ENCODE measurements at places on chromosomes 13 and 19.
A peak's percentile ranks its signal among the peaks of the same experiment; 100 is the strongest.

DNA sequence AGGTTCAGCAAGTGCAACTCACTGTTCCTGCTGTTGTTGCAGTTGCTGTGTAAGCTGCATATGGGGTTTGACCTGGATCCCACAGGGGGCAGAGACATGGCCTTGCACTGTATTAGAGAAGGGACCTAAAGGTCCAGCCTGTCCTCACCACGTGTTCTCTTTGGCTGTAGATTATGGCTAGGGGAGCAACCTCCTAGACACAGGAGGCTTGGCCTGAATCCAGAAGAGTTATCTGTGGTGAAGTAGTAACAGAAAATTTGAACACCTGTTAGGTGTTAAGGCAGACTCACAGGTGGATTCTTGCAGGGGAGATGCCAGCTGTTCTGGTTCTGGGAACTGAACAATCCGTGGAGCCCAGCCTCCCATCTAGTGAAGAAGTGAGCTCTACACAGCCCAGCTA is 3.4 kb upstream of the CYP4F11 start:
- DNase-seq = no peak

- peak; percentile 58 for DNase-seq
Measured at GRCh38 chr19:3073159-3073563, 10.9 kb upstream of the TLE5 start.

GRCh38 chr13:21683034-21683733 is 12.3 kb downstream of the FGF9 start:
- no peak for DNase-seq

DNA sequence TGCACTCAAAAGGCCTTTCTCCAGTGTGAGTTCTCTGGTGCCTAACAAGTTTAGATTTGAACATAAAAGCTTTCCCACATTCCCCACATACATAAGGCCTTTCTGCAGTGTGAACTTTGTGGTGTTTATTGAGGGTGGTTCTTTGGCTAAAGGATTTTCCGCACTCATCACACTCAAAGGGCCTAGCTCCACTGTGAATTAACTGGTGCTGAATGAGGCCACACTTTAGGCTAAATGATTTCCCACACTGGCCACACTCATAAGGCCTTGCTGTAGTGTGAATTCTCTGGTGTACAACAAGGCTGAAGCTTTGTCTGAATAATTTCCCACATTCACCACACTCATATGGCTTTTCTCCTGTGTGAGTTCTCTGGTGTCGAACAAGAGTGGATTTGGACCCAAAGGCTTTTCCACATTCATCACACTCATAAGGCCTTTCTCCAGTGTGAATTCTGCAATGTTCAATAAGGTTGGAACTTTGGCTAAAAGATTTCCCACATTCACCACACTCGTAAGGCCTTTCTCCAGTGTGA is 6.2 kb downstream of the ZNF416 start:
- DNase-seq = no peak

DNA sequence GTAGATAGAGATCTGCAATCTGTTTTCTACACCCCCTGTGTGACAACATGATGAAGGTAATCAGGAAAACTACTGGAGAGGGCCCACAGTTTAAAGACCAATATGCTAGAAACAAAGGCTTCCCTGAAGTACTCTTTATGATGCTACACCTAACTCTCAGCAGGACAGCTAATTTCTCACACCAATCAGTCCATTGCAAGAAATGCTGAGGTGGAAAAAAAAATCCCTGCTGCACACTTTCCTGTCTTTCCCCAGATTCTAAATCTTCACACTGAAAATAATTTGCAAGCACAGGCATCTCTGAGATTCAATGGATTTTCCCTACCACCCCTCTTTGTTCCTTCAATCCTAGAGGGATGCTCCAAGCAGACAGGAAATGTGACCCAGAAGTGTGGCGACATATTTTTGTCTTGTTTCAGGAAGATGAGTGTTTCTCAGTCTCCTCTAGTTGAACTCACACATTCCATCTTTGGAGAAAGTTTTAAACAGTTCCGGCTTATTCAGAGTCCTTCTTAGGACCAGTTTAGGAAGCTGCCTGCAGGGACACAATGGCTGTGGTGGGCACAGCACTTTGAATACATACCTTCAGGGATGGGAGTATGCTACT is 671.6 kb downstream of the DIAPH3 start:
- no peak for DNase-seq

DNA sequence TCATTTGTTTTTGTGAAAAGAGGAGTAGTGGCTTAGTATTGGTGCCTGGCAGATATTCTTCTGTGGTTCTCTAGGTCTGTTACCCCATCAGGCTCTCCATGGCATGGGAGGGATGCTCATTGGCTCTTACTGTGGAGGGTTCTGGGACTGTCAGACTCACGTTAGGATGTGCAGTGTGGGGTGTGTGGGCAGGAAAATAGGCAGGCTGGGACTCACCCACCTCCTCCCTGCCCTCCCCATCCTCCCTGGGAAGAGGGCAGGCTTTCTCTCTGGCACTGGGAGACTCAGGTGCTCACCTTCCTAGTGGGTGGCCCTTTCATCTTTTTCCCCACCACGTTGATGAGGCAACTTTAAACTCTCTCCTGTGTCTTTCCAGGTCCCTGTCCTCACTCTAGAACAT is 44.2 kb downstream of the ZNF536 start:
- DNase-seq = no peak

GRCh38 chr13:33290421-33290965 is 4.9 kb upstream of the STARD13 start:
- no peak for DNase-seq

- no peak for DNase-seq
Measured at GRCh38 chr19:7267792-7268704, 26.2 kb downstream of the INSR start.

- DNase-seq = peak; percentile 40
Measured at GRCh38 chr19:47813304-47813994, 8.3 kb upstream of the CRX start.

DNA sequence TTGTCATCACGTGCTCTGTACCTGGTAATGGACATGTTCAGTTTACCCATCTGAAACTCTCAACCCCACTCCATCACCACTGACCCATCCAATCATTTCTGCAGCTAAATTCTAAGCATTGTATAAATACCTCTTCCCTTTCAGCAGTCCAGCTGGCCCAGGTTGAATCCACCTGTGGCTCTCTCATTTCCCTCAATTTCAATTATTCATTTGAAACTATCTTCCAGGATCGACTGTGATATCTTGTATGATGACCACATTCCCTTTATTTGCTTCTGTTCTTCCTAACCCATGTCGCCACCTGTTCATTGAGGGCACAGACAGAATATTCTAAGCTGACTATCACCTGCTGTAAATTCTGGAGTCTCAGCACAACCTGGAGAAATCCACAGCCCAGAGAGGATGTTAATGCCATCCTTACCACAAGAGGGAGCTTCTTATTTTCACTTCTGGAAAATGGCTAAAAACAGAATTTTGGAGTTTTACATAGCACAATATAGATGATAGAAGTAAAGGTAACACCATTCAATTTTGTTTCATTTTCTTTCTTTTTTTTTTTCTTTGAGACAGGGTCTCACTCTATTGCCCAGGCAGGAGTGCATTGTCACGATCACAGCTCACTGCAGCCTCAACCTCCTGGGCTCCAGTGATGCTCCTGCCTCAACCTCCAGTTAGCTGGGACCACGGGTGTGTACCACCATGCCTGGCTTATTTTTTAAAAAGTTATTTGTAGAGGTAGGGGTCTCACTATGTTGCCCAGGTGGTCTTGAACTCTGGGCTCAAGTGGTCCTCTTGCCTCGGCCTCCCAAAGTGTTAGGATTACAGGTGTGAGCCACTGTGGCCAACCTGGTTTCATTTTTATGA is 38.6 kb downstream of the ZNF823 start:
- DNase-seq = peak; percentile 17

GRCh38 chr19:35380450-35381124 is 9.7 kb downstream of the GPR42 start:
- no peak for DNase-seq

DNA sequence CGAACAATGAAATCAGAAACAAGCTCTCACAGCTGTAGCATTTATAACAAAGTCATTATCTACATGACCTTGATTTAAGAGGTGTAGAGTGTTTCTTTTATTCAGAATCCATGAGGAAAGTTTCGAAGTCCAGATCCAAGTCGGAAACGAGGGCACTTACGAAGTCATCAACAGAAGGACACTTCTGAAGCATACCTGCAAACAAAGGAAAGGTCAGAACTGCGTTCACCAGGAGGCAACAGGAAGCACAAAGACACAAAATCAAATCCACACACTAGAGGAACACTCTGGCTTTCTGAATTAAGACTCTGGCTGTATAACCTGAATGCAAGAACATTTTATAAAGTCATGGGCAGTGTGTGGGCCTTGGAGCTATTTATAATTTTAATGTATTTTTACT is 158.9 kb downstream of the MIPEP start:
- no peak for DNase-seq

GRCh38 chr13:46665633-46666482 is 112.9 kb downstream of the LRCH1 start:
- DNase-seq = no peak

All from COLO829 (cell line).